ENCODE measurements at places on chromosomes 7 and 10.
A peak's percentile ranks its signal among the peaks of the same experiment; 100 is the strongest.

- no peak for DNase-seq
These were observed 214.4 kb upstream of the CELF2 start for GRCh38 chr10:10803278-10803677.

- DNase-seq: no peak
These were observed 519 bp upstream of the RPP38 start for GRCh38 chr10:15096661-15097010.

DNA sequence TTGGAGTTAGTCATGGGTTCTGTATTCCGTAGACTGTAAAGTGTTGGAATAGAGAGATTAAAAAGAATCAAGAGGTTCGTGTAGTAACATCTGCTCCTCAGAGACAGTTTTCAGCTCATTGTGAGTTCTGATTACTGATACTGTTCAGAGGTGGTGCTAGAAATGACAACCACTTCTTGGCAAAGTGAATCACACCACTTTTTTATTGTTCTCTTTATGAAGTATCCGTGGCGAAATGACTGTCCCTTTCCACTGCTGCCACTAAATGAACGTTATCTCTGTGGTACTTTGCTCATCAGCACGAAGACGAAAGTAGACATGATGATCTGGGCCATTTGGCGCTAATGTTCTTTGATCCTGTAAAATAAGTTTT lies 860 bp downstream of the RPP30 start:
- DNase-seq: no peak

- no peak for DNase-seq
These were observed 134.8 kb upstream of the ZMIZ1 start for GRCh38 chr10:78933828-78934531.

- DNase-seq: no peak
These were observed 2.9 kb downstream of the ELMO1 start for GRCh38 chr7:37445790-37446189.

DNA sequence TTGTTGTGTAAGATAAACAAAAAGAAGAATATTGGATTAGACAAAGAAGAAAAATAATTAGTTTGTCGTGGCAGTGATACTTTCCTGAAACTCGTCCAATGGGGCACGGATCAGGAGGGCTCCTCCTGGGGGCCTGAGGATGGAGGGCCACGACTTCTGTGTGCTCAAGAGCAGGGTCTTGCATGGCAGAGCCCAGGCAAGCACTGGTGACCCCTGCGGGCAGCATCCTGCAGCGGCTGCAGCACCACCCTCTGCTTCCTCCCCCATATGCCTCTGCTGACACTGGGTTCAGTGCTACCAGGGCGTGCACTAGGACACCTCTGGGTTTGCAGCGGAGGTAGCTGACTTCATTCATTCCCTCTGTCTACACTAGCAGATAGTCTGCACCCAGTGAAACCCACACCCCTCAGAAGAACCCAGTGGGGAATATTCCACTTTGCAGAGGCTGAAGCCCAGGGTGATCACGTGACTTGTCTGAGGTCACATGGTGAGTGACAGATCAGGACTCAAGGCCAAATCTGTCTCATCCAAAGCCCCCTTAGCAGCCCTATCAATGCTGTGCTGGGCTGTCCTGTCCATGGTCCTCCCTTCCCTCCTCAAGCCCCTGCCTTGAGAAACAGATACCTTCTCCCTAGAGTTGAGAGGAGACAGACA lies 375.5 kb downstream of the TCERG1L start:
- DNase-seq: no peak

DNA sequence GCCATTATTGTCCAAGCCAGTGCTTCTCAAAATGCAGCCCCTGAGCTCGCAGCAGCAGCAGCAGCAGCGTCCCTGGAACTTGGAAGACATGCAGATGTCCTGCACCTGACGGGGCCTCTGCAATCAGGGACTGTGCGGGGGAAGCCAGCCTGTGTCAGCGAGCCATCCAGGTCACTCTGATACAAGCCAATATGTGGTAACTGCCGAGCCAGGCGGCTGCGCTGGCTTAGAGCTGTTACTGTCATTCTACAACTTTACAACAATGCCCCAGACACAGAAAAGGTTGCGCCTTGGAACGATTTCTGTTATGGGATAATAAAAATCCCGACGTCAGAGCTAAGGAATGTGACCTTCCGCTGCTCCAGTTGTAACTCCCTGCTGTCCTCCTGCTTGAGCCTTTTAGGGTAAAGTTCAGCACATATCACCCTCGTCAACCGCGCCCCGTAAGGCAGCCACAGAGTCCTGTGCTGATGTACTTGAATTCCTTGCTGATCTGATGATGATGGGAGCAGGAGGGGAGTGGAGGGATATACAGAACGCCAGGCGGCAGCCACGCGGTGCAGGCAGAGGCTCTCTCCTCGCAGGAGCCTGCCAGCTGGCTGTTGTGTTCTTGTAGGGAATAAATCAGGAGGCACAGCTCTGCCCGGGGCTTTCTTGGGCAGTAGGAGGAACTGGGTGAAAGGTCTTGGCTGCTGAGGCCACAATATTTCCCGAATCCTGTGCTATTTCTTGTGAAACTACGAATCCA lies 20.0 kb upstream of the CRYGN start:
- peak; percentile 99 for DNase-seq

GRCh38 chr7:159086301-159086925 lies 58.3 kb downstream of the VIPR2 start:
- no peak for DNase-seq

GRCh38 chr7:121847041-121847440 lies 25.9 kb upstream of the PTPRZ1 start:
- DNase-seq: no peak

DNA sequence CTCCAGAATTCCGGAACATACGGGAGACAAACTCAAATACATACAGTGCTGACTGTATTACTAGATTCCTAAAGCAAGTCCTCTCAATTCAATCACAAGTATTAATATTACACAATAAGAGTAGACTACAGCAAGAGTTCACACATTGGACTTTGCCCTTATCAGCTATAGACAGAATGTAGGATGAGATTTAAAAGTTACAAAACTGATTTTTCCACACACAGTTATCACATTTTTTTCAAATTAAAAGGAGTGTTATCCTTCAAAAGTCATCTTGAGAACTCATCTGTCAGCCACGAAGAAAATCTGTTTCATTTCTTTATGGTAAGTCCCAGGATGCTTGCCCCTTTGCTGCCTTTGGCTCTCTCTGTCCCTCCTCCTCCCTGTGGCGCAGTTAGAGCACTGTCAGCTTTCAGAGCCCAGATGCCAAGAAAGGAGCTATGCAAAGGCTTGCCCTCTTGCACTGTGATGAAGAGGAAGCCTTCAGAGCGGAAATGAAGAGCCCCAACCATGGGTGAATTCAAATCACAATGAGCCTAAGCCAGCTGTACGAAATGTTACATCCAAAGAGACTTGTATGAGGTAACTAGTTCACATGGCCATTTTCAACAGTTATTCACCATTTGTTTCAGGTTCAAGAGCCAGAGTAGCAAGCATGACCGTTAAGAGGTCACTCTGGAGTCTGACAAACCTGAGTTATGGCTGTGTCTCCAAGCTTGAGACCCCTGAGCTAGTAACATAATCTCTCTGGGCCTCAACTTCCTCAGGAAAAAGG lies 10.7 kb downstream of the NCOA4 start:
- no peak for DNase-seq
